ENCODE measurements at places on chromosomes 2 and 18.

DNA sequence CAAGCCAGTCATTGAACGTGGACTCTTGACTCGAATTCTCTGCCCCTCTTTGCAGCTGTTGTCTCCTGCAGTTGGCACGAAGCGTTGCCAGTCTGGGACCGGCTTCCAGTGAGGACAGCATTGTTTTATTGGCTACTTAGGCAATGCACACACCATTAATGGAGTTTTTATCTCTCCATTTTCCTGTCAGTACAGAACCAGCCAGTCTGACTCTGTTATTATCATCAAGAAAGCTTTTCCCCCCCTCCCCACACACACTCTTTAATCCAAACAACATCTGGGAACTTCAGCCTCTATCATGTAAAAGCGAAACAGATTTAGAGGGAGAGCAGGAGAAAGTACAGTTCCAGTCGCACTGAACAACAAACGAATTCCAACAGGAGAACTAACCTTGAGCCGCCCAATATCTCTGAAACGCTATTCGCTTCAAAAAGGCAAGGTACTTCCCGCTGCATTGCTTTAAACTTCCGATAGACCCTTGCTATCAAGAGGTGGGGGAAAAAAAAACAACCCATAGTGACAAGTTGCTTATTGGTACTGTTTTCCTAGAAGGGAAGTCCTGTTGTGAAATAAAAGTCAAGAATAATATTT lies 38.2 kb downstream of the ACVR1 start:
- DNase-seq = no peak

GRCh38 chr18:58596265-58596681 lies 32.6 kb downstream of the ALPK2 start:
- DNase-seq = no peak

GRCh38 chr2:196431957-196432356 lies 207.6 kb upstream of the CCDC150 start:
- DNase-seq = no peak

DNA sequence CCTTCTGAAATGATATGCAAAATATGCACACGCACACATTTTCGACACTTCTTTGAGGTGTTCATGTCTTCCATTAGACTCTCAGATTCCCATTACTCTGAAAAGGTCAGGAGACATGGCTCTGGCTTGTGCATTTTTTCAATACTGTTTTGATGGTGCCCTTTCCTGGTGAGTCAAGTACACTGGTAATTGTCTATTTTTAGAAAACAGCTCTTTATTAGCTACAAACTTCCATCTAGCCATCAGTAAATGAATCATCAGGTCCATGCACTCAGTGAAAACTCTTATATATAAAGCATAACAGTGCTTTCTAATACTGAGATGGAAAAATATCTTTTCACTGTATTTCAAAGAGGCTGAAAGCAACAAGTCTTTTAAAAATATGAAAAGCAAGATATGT lies 194.9 kb downstream of the GALNT1 start:
- no peak for DNase-seq

DNA sequence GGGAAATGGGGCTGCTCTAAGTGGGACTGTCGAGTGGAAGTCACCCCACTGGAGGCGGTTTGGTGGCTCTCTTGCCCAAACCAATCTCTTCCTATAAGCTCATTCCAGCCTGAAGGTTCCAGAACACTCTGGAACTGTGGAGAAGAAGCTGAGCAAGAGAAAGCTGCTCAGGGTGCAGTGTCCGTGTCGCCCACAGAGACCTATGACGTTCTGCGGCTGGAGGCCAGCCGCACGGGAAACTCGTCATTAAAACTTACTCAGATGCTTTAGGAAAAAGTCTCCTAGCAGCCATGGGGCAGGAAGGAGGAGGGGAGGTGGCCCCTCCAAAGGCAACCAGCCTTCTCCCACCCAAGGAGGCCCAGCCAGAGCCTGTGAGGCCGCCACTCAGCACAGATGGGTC lies 41.7 kb downstream of the ADCY3 start:
- no peak for DNase-seq

- no peak for DNase-seq
These were observed 26.7 kb downstream of the CIB4 start for GRCh38 chr2:26614216-26615138.

GRCh38 chr2:169877398-169877797 lies 50.1 kb downstream of the UBR3 start:
- no peak for DNase-seq

DNA sequence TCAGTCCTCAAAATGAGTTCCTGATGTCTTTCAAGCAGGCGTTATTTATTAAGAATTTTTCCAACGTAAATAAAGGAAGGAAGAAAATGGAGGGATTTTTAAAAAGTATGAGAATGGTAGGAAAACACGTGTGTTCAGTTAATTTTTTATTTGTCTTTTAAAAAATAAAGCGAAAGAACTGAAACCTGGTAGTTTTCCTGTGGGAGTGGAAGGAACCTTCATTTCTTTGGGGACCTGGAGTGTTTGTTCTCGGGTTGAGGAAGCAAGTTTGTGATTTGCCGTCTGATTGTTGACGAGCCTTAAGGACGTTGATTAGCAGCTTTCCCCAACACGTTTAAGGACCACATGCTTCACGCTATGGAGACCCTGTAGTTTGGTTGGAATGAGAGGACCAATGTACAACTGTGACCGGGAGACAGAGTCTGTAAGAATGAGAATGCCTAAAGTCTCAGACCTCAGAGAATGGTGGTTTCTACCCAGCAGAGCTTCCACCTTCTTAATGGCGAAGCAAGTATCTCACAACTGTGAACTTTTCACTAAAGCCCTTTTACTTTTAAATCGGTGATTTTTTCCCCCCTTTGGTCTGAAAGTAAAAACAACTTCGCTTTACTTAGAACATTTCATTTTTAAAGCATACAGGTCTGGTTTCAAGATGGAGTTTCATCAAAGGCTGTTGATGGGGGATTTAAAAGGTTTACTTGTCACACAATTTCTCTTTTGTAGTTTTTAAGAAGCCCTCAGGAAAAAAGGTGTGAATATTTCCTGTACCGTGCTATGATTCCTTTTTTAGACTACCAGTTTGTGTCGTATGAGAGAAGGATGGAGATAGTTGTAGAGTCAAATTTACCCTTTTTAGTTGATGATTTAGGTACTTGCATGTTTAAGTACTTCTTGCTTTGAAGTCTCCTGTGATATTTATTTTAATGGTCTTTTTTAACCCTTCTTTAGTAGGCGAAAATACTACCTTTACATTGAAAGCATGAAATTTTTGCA lies 1.4 kb downstream of the TTC39C start:
- no peak for DNase-seq

GRCh38 chr2:75277111-75277510 lies 77.8 kb upstream of the TACR1 start:
- DNase-seq = no peak

- DNase-seq = no peak
These were observed 8.5 kb upstream of the CTDSP1 start for GRCh38 chr2:218391202-218391601.

- DNase-seq = no peak
These were observed 368.5 kb downstream of the LRRTM1 start for GRCh38 chr2:79935771-79936657.

DNA sequence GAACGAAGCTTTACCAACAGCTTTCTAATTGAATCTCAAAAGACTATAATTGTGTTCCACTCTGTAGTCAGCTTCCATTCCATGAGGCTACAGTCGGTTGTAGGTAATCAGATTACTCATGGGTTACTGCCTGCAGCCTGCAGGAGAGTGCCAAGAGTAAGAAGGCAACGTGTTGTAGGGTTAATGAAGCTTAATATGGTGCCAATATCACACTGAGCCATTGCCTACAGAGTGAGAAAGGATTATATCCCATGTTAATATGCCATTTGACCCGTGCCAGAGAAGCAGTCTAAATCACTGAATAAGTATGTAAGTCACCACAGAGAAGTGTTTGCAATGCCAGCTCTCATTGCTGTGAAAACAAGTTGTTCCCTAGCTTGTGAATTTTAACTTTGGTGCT lies 734.5 kb upstream of the ACVR2A start:
- DNase-seq = no peak

DNA sequence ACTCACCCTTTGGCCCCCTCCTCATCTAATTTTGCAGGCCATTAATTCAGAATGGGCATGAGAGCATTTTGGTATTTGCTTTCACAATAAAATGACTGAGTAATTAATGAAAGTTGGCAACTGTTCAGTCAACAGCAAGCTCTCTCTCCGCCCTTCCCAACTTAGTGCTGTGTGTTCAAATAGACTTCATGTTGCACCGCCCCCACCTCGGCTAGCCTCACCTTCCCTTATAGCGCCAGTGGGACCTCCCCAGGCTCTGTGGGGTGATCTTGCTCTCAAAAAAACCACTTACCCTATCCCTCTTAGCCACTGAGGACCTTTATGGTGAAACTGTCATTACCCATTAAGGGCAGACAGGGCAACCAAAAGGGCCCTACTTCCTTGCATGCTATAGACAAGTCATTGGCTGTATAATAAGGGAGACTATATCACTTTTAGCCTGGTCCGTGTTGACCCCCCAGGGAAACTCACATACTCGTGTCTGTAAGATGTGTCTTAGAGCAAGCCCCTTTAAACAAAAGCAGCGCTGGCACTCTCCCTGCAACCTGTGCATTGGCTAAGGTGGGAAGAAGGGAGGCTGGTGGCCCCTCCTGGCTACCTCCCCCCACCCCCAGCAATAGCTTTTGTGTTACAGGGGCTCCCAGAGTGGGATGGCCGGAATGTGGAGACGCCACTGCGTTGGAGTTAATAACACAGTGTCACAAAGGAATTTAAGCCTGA lies 15.2 kb downstream of the EN1 start:
- DNase-seq = no peak

GRCh38 chr2:220065581-220065980 lies 438.2 kb downstream of the SLC4A3 start:
- no peak for DNase-seq

DNA sequence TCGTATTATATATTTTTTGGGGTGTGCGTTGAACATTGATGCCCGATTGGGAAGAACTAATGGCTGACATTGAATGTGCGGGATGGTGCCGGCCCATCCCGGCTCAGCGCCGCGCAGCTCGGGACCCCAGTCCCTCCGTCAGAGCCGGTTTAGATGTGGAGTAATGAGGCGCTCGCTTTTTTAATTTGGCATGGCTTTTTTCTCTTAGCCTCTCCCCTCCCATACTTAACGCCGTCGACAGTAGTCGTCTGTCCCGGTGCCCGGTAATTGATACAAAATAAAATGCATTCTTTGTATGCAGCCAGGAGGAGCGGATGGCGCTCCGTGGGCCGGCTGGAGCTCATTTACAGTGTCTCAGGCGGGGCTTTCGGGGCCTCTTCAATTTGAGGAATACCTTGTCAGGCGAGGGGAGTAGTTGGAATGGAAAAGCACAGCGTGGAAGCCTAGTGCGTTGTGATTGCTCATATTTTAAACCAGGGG lies 209.2 kb downstream of the GBX2 start:
- no peak for DNase-seq

- no peak for DNase-seq
These were observed 282.0 kb downstream of the RPRM start for GRCh38 chr2:153196378-153197058.

DNA sequence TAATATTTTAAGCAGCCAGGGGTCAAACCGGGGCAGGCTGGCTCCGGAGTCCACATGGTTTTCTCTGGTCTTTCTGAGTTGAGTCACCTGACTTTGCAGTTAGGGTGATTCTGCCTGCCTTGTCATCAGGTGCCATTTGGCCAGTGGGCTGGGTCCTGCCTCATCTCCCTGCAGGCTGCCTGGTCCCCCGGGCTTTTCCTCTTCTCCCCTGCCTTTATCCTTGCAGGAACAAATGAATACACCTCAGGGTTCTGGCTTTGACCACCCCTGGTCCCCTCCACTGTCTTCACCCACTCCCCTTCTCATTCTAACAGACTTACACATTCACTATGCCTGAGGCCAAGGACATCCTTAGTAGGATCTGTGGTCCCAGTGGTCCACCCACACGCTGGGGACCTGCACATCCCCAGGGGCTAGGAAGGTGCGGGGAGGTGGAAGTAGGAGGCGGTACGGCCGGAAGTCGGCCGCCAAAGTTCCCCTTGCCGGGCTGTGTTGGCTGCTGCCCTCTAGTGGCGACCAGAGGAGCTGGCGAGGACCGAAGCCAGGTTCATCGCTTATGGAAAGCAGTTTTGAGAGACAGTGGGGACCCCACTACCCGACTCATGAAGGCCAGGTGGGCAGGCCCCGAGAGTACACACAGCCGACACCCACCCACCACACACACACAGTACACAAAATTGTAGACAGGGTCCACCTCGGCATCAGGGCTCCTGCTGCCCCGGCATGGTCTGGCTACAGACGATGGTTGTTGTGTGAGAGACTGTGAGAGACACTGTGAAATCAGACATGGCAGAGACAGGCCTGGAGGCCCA lies 6.3 kb upstream of the TEX261 start:
- DNase-seq = peak; percentile 31

DNA sequence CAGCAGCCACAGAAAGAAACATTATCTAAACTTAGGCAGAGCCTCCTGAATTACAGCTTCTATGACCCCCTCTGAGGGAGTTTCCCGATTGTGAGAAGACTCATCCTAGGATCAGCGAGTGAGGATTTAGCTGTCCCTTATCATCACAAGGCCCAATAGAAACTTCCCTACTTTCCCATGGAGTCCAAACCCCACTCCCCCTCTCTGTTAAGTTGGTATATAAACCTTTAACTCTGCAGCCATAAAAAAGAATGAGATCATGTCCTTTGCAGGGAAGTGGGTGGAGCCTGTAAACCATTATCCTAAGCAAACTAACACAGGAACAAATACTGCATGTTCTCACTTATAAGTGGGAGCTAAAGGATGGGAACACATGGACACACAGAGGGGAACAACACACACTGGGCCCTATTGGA lies 78.8 kb downstream of the MYL12B start:
- no peak for DNase-seq

- no peak for DNase-seq
These were observed 2.9 kb downstream of the CTLA4 start for GRCh38 chr2:203870481-203870880.

GRCh38 chr18:33749834-33750233 lies 171.8 kb downstream of the ASXL3 start:
- no peak for DNase-seq

DNA sequence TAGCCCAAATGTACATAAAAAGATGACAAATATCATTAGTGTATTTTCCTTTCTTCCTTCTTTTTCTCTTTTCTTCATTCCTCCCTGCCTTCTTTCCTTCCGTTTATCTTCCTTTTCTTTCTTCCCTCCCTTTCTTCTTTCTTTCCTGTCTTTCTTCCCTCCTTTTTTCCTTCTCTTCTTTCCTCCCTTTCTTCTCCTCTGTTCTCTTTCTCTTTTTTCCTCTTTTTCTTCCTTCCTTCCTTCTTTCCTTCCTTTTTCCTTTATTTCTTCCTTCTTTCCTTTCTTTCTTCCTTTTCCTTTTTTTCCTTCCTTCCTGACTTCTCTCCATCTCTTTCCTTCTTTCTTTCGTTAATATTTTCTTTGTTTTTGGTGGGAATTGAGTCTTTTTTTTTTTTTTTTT lies 256.9 kb upstream of the CNTNAP5 start:
- DNase-seq = no peak

- no peak for DNase-seq
These were observed 19.8 kb upstream of the BCL11A start for GRCh38 chr2:60573251-60573650.

DNA sequence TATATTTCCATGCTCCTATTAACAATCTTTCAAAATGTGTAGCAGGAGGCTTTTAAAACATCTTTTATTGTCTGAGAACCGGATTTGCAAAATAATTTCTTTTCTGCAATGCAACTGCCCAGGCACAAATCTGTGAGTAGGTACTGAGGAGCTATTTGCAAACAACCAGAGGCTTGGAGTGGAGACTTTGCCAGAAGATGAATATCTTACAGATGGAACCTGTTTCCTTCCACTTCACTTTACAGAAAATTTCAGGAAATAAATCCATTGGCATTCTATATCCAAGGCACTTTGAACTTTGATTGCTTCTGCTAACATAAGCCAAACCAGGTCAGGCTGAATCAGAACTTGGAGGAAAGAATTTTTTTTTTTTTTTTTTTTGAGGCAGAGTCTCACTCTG lies 237.4 kb upstream of the REV1 start:
- DNase-seq = no peak

Measured in activated gamma-delta T cell (primary cell).